AG20443 (cell line): ENCODE measurements at places on chromosomes 11 and 22.

DNA sequence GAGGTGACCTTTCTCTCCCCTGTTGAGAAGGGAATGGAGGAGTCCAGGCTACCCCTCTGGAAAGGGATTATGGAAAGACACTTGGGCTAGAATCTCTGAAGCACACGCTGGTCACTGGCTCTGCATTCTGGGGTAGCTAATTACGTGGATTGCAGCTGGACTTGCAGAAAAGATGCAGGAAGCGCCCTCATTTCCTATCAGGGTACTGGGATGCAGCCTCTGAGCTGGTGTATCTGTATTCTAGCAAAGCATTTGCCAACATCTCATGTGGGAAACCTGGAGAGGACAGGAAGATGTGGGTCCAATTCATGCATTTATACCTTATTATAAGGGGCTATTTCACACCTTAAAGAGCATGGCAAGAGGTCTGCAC is 44.3 kb downstream of the CD82 start:
- no peak for DNase-seq

DNA sequence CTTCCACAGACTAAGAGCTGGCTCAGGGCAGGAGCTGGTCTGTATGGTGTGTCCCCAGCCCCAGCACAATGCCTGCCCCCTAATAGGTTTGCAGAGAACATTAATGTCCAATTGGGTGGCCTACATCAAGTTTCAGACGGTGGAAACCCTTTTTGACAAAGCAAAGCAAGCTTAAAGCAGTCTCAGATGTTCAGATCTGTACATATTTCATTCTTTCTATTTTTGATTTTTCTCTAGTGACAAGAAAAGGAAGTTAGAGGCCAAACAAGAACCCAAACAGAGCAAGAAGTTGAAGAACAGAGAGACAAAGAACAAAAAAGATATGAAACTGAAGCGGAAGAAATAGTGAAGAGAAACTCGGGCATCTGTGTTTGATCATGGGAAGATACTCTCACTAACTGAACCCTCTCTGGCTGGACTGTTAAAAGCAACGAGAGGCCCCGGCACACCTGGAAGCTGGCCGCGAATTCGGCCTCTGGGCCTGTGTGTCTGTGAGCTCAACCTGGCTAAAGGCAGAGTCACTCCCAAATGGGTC is 40.5 kb downstream of the NAT10 start:
- no peak for DNase-seq

GRCh38 chr11:123185326-123185725 is 9.7 kb downstream of the CLMP start:
- DNase-seq = no peak

DNA sequence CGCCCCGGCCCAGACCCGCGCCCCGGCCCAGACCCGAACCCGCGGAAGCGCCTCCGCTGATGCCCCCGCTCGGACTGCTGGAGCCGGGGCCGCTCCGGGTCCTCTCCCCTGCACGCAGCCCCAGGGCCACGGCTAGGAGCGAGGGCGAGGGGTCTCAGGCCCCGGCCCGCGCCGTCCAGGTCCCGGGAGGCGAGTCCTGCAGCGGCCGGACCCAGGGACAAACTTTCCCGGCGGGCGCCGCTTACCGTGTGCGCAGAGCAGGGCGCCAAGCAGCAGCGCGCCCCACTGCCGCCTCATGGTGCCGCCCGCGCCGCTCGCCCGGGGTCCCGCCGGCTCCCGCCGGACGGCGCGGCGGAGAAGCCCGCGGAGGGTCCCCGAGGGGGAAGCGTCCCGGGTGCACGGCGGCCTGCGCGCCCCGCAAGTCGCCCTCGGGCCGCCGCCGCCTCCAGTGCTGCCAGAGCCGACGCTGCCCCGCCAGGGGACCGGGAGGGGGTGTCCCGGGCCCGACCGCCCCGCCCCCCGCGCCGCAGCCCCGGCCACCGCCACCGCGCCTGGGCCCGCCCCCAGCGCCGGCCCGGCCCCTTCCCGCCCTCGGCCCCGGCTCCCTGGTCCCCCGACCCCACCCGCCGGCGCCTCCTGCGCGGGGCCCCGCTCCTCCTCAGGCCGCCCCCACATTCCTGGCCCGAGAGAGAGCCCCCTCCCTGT is at the start of gene LRP4:
Gene LRP4 (minus strand): TSS at position 468 of the 705 bp plus-strand sequence. CDS start 171 bp downstream, at position 297.
- DNase-seq = peak; percentile 72

- no peak for DNase-seq
Observed at GRCh38 chr11:76455331-76455730, 10.5 kb downstream of the EMSY start.

DNA sequence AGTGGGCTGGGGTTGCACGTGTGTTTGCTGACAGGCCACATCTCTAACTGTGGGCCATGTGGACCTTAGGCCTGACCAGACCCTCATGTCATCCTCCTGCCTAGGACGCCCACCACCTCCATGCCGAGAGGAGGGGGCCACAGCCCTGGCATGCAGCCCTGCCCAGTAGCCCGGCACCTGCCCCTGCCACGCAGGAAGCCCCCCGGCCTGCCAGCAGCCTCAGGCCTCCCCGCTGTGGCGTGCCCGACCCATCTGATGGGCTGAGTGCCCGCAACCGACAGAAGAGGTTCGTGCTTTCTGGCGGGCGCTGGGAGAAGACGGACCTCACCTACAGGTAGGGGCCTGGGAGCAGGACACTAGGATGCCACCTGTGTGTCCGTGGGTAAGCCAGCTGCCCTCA is 6.4 kb downstream of the MMP11 start:
- DNase-seq = no peak

DNA sequence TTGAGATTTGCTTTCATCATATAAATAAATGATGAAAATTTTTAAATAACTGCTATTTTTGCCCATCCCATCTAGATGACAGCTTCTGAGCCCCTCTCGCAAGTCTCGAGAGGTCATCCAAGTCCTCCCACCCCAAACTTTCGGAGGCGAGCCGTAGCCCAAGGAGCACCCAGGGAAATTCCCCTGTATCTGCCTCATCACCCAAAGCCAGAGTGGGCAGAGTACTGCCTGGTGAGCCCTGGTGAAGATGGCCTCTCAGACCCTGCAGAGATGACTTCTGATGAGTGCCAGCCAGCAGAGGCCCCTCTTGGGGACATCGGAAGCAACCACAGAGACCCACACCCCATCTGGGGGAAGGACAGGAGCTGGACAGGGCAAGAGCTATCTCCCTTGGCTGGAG is 83.9 kb upstream of the PARVA start:
- no peak for DNase-seq

DNA sequence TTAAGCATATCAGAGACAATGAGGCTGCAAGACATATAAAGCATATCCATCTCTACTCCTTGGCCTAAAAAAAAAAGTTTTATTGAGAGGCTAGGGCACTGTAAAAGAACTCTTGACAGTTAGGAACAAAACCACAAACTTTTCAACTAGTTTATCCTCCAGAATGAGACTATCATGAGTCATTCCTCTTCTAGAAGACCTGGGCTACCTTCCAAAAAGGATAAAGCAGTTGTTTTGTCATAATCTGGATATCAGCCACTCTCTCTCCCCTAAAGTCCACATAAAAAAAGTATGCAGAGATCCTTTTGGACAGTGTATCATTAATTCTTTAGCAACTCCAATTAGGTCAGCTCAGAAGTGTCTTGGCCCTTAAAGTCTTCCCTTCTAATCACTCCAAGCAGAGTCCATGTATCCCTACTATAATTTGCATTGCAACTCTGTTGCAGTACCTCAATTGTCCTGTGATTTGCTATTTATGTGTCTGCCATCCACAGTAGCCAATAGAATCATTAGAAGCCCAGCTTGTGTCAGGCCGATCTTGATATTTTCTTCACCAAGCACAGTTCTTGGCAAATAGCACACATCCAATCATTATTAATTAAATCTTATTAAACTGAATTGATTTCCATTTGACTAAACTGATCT is 10.4 kb downstream of the OR51T1 start:
- peak; percentile 38 for DNase-seq

GRCh38 chr11:117511931-117512539 is 184.4 kb downstream of the CEP164 start:
- no peak for DNase-seq

DNA sequence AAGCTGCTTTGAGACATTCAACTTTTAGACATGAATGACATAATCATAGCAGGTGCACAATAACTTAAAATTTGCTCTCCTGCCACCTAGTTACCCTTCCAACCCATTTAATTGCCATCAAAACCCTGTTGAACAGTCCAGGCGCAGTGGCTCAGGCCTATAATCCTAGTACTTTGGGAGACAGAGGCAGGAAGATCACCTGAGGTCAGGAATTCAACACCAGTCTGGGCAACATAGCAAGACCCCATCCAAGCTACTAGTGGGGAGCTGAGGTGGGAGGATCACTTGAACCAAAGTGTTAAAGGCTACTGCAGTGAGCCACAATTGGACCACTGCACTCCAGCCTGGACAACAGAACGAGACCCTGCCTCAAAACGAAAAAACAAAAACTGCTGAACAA is 4.0 kb upstream of the PHF21A start:
- DNase-seq = no peak

DNA sequence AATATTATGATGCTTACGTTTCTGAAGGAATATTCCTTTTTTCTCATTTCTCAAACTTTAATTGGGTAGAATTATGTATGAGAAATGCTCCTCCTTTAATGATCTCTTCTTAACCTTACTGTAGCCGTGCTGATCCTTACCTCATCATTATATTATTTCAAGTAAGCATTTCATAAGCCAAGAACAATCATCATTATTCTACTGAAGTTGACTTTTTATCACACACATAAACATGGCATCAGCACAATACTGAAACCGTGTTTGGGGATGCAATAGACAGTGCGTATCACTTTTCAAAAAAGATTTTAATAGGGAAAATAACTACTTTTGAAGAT is 162.8 kb downstream of the ARHGAP42 start:
- no peak for DNase-seq

- DNase-seq = no peak
Observed at GRCh38 chr11:116403794-116404461, 368.9 kb downstream of the BUD13 start.

DNA sequence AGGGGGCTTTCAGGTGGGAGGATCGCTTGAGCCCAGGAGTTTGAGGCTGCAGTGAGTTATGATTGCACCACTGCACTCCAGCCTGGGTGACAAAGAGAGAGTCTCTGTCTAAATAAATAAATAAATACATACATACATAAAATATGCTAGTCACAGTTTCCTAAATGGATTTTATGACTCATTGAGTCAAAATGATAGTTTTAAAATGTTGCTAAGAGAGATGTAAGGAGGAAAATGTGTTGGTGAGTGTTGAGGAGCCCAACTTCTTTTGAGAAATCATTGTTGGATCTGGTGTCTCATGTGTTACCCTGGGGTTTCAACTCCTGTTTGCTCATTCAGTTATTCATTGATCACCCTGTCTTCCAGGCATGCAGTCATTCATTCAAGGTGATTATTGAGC is 21.0 kb downstream of the PARVB start:
- no peak for DNase-seq

- DNase-seq = no peak
Observed at GRCh38 chr11:72637198-72637597, 37.0 kb downstream of the PDE2A start.

DNA sequence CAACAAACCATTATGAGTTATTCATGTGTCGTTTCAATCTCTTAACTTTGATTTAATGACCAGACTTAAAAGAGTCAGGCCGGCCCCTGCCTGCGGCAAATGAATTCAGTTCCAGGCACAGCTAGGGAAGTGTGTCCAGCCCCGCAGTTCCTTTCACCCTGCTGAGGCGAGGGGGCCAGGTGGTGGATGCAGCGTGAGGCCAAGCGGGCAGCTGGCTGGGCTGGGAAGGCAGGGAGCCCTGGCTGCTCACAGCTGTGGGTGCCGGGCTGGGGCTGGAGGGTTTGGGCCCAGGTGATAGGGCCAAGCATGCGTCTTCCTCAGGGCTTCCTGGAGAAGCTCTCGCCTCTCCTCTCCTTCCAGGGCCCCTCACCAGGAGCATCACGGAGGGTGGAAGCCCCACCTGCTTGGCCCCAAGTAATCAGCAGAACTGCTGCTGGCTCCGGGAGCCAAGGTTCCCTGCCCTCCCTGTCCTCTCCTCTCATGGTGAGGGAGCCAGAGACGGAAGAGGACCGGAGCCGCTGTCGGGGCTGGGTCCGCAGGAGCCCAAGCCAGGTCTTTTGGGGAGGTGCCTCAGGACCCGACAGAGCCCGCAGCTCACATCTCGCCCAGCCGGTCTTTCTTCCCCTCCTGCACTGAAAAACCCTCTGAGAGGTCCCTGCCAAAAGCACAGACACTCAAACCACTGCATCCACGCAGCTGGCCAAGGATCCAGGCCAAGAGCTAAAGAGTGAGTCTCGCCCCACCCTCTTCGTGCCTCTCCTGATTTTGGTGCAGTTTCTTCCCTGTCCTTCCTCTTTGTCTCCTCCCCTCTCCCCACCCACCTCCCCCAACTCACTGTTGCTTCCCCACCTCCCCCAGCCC is 97.0 kb downstream of the ST3GAL4 start:
- DNase-seq = no peak

- no peak for DNase-seq
Observed at GRCh38 chr11:12179019-12179418, 68.6 kb downstream of the MICAL2 start.

GRCh38 chr11:44746894-44747293 is 20.1 kb downstream of the TSPAN18 start:
- DNase-seq = peak; percentile 39

GRCh38 chr11:131311776-131312514 is 58.5 kb upstream of the NTM start:
- no peak for DNase-seq

DNA sequence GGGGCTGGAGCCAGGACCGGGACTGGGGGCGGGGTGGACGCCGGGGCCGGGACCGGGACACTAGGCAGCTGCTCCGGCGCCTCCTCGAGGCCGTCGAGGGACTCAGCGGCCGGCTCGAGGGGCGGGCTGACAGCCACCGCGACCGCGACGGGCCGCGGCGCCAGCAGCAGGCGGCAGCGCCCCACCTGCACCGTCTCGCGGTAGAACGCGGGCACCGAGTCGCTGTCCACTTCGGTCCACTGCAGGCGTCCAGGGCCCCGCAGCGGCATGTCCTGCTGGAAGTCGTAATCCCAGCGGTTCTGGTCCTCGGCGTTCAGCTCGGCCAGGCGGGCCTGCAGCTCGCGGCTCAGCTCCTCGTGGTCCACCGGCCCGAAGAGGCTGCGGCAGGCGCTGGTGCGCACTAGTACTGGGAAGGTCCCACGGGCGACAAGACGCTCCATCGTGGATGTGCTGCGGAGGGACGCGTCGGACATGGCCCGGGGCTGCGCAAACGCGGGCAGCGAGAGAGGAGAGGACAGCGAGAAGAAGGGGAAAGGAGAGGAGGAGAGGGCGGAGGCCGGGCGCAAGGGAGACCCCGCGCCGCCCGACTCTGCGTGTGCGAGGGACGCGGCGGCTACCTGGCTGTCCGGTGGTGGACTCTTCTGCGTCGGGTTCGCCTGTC is 428 bp downstream of the CDKN1C start:
- DNase-seq = peak; percentile 79

GRCh38 chr22:32661296-32661695 is 140.2 kb upstream of the TIMP3 start:
- DNase-seq = peak; percentile 82

- no peak for DNase-seq
Observed at GRCh38 chr11:47991266-47991830, 11.0 kb downstream of the PTPRJ start.

GRCh38 chr22:43996170-43996980 is 27.7 kb upstream of the PARVB start:
- DNase-seq = no peak

DNA sequence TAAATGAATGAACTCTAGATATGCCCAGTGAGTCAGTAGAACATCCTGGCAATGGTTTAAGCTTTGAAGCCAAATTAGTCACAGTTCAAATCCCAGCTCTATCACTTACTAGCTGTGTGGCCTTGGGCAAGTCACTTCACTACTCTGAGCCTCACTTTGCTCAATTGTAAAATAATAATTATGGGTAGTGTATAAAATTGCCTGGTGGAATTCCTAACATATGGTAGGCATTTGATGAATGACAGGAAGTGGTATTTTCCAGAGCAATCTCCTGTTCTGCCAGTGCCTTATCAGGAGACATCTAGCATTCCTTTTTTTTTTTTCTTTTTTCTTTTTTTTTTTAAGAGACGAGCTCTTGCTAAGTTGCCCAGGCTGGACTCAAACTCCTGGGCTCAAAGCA is 13.0 kb downstream of the SCN4B start:
- no peak for DNase-seq
